ENCODE measurements at places on chromosomes 7 and 10.

- no peak for DNase-seq
Measured at GRCh38 chr7:80954191-80954590, 35.3 kb upstream of the SEMA3C start.

DNA sequence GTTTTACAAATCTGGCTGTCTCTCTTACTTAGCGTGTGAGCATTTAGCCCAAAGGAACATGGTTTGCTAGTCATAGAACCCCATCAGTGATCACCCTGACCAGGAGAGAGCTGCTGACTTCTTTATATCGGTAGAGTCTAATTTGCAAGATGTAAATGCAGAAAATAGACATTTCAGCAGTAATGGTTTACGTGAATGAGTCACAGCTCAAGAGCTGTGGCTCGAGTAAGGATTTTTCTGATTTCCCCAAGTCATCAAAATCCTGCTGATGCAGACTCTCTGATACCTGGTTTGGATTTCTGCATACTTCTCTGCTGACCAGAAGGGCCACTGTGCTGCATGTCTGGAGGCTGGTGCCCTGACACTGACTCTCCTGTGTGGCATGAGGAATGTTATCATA lies 25.7 kb downstream of the NUB1 start:
- no peak for DNase-seq

GRCh38 chr7:69819333-69819705 lies 221.0 kb downstream of the AUTS2 start:
- no peak for DNase-seq

- no peak for DNase-seq
Measured at GRCh38 chr7:129832282-129832681, 120.5 kb downstream of the UBE2H start.

DNA sequence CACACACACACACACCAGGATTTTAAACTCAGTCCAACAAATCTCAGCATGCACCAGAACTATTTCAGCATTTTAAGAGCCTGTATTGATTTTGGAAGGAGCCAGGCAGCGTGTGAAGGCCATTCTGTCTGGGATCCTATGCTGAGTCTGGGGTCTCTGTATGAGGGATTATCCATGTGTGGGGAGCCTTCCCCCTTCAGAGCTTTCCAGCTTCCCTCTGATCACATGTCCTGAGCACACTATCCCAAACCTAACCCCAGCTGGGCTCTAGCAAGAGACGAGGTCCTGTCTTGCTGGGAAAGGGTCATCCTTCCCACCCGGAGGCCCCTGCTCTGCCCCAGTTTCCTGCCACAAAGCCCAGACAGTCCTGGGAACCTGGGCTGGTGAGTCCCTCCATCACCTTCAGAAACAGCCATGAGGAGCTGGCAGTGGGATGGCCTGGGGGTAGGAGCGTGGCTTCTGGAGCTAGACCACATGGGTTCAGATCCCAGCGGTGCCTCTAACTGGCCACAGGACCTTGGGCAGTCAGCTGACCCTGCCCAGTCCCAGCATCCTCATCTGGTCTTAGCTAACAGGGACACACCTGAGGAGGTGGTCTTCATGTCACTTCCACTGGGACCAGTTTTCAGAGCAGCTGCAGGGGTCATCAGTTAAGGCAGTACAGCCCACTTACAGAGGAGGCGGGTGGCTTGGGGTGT lies 79.6 kb upstream of the RET start:
- no peak for DNase-seq

DNA sequence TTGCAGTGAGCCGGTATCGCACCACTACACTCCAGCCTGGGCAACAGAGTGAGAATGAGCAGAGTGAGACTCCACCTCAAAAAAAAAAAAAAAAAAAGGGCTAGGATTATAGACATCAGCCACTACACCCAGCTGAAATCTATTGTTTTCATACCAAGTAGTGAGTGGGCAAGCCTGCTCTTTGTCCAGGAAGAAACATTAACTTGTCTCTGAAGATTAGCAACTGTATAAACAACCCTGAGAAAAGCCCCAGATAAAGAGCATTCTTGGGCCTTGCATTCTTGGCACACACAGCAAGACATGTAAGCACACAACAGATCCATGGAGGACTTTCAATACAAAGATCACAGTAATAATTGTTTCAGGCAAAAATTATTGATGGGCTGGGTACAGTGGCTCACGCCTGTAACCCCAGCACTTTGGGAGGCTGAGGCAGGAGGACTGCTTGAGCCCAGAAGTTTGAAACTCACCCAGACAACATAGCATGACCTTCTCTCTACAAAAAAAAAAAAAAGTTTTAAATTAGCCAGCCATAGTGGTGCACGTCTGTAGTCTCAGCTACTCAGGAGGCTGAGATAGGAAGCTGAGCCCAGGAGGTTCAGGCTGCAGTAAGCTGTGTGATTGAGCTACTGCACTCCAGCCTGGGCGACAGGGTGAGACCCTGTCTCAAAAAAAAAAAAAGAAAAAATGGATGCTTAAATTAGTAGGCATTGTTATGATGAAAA lies 4.4 kb downstream of the PSPH start:
- DNase-seq, result no peak

DNA sequence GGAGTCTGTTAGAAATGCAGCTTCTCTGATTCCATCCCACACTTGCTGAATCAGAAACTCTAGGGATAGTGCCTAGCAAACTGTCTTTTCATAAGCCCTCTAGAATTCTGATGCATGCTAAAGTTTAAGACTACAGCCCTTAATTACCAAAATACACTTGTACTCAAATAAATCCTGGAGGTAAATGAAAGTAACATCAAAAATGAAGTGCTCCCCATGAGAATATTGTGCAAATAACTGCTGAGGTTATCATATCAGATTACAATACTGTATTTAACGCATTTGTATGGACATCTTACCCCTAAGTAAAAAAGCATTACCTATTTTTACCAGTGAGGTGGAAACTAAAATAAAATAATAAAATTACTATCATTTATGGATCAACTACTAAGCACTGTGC lies 104.7 kb downstream of the CHCHD3 start:
- DNase-seq, result no peak

GRCh38 chr10:78775891-78776290 lies 292.9 kb upstream of the ZMIZ1 start:
- DNase-seq, result no peak

DNA sequence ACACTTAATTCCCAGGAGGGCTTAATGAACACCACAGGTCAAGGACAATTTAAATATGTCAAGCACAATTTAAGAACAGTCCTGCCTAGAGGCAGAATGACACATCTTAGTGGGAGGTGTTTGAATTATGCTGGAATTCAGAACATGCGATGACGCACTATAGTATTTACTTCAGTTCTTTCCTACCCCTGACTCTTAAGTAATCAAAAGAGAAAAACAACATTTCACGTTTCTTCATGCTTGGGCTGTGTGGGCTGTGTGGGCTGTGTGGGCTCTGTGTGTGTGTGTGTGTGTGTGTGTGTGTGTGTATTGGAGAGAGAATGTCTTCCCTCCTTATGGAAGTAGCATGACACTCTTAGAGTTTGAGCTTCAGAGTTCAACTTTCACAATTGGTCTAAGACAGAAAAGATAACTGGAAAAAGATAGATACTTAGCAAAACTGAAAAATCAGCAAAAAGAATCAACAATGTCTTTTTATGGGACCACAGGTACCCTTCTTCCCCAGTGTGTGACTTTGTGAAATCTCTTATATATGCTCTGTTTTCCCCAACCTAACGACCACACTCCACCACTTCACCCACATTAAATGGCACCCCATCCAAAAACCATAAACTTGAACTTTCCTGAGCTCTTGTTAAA lies 33.7 kb upstream of the CABCOCO1 start:
- no peak for DNase-seq

GRCh38 chr10:105982735-105983134 lies 1181.8 kb downstream of the SORCS1 start:
- DNase-seq, result no peak

DNA sequence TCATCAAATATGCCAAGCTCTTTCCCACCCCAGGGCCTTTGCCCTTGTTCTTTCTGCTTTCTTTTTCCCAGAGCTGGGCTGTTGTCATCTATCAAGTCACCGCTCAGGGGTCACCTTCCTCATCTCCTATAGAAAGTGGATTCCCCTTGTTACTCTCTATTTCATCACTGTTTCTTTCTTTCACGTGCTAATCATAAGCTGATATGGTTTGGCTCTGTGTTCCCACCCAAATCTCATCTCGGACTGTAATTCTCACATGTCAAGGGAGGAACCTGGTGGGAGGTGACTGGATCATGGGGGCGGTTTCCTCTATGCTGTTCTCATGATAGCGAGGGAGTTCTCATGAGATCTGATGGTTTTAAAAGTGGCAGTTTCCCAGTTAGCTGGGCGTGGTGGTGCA lies 17.0 kb upstream of the TIAL1 start:
- DNase-seq, result no peak

- DNase-seq, result no peak
Measured at GRCh38 chr10:115774721-115775120, 498.3 kb downstream of the GFRA1 start.

DNA sequence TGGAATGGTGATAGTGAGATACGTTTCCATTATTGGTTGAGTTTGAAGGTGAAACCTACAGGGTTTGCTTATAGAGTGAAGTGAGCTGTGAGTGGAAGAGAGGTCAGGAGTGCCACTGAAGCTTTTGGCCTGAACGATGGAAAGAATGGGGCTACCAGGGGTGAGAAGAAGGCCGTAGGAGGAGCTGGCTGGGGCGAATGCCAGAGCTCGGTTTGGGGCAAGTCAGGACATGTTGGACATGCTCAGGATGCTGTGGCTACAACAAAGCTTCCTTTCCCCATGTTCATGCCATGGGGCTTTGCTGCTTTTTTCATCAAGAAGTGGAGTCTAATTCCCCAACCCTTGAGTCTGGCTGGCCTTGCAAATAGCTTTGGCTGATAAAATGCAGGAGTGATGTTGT lies 253.7 kb downstream of the GLRX3 start:
- no peak for DNase-seq

DNA sequence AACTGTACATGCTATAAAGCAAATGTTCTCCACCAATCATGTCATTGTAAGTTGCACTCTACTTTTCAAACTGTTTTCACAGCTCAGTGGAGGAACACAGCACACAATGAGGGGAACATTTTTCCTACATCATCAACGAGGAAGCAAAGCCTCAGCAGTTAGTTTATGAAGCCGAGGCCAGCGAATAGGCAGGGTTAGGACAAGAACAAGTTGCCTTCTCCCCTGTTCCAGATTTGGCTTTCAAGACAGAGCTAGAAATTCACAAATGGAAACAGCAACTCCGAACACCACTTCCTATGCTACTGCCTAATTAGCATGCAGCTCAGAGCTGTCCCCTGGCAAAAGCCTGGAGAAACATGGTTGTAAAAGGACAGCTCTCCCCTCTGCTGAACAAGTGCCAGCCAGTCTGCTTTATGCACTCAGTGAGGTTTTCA lies 19.8 kb downstream of the ITGB8 start:
- DNase-seq, result no peak

DNA sequence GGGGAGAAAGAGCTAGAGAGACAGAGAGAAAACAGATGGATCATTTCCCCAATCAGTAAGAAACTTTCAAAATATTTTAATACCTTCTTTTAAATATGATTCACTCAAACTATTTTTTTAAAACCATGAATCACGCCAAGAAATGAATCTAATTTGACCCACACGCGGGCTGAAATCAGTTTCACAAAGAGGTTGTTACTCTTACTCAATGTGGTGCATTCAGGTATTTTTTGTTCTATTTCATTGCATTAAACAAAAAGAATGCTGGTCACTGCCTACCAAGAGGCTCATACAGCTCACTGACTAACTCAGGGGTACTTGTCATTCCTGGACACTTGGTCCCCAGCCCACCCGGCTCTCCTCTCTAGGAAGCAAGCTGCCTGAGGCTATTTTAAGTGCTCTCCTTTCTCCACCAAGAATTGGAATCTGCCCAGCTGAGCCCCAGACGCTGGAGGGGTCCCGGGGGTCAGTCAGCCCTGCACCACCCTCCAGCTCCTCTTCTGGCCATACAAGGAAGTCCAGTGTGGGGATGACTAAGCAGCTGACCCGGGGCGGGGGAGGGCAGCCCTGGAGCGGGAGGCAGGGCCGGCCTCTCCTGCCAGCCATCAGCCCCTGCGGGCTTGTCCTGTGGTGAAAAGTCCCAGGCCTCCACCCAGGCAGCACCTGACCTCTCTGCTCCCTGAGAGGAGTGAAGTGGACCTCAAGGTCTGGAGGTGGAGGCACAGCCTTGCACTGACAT lies 21.7 kb upstream of the PFKP start:
- no peak for DNase-seq

DNA sequence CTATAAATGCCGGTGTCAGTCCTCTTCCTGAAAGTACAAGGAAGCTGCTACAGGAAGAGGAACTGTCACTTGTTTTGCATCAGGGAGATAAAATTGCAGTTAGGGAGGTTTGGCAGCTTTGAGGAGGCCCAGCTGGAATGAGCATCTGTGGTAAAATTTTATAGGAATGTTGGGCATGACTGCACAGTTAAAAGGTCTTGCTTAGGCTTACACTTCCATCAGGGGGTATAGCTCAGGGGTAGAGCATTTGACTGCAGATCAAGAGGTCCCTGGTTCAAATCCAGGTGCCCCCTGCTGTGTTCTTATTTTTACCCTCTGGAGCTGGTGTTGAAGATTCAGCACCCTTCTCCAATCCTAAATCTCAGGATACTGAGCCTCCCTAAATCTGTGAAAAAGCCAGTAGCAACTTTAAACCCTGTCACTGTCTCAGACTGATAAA lies 65.9 kb downstream of the ZNF467 start:
- peak; percentile 43 for DNase-seq

DNA sequence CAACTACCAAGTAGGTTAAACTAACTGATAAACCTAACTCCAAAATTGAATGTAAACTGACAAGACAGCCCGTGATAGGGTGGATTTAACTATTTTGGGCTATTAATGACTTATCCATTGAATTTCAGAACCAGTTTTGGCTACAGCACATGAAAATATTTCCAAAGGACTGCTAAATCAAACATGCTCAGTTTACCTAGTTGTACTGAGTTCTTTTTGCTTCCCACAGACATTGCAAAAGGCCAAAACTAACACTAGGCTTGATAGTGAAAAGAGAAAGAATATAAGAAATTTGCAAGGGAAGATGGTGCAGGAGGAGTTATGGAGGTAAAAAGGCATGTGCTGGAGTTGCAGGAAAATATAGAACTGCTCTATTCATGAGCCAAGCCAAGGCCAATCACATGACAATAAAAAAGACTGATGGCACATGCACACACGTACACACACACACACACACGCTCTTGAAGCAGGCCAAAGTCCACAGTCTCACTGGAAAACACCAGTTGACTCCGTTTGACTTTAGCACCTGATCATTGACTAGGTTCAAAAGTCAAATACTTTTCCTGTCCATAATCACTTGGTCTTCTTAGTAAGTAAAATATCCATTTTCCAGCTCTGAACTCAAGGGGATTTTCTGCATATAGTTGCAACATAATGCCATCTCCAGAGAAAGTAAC lies 76.0 kb upstream of the AGBL3 start:
- DNase-seq, result no peak

- no peak for DNase-seq
Measured at GRCh38 chr7:155211761-155212160, 85.9 kb upstream of the INSIG1 start.

DNA sequence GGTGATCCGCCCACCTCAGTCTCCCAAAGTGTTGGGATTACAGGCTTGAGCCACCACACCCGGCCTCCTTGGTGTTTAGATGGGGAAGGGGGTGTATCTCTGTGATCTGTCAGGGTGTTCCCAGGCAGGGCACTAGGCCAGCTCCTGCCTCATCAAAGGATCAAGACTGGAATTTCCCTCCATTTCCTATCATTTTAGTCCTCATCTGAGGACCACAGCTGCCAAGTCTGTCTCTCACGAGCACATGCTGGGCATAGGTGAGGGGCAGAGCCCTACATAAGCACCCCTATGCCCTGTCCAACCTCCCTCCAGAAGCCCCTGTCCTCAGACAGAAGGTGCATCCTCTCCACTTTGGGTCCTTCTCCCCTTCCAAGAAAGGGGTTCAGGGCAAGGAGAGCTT lies 19.5 kb downstream of the TRIM56 start:
- no peak for DNase-seq

- no peak for DNase-seq
Measured at GRCh38 chr10:28768227-28768626, 90.9 kb downstream of the BAMBI start.
